Ovary (tissue), 10 donors: ENCODE measurements at places on chromosomes 7 and 10. TPM values are rescaled to one million over a fixed set of nuclear protein-coding genes. Genes with fewer than 3 reads are reported as not detected.

DNA sequence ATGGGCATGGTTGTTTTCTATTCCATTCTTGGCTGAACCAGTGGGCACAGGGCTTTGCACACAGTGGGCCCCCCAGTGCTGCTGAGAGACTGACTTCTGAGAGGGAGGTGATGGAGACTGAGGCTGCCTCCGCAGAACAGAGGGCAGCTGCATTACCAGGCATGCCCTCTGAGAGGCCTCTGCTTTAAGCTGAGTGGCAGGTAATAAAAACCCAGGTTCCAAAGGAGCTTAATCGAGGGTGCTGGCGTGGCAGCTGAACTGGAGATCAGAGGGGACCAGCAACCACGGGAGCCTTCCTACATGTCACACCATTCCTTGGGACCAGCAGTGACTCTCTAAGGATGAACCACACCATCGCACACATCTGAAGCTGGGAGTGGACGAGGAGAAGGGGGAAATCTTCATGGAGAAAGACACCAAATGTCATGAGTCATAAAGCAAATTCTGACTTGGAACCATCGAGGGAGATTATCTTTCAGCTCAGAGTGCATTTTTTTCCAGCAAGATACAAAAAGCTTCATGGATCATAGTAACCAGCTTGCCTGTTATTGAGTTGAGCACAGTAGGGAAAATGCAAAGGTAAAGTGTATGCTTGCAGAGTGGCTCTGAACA is 24.6 kb downstream of the HIPK2 start:
- H3K4me3 ChIP-seq, result no peak overlapping the region
- peaks cover 9% of the 10 kb centered on the region for H3K4me1 ChIP-seq
- no peak for DNase-seq
- H3K27me3 ChIP-seq, result no peaks in the 10 kb centered on the region
- no peak overlapping the region for H3K27ac ChIP-seq

GRCh38 chr7:10860516-10860915 is 113.2 kb upstream of the PHF14 start:
- H3K36me3 ChIP-seq, result no peaks in the 10 kb centered on the region
- no peak for DNase-seq
- H3K4me1 ChIP-seq, result no peaks in the 10 kb centered on the region
- H3K27ac ChIP-seq, result no peak overlapping the region
- no peaks in the 10 kb centered on the region for H3K27me3 ChIP-seq
- H3K4me3 ChIP-seq, result no peak overlapping the region

DNA sequence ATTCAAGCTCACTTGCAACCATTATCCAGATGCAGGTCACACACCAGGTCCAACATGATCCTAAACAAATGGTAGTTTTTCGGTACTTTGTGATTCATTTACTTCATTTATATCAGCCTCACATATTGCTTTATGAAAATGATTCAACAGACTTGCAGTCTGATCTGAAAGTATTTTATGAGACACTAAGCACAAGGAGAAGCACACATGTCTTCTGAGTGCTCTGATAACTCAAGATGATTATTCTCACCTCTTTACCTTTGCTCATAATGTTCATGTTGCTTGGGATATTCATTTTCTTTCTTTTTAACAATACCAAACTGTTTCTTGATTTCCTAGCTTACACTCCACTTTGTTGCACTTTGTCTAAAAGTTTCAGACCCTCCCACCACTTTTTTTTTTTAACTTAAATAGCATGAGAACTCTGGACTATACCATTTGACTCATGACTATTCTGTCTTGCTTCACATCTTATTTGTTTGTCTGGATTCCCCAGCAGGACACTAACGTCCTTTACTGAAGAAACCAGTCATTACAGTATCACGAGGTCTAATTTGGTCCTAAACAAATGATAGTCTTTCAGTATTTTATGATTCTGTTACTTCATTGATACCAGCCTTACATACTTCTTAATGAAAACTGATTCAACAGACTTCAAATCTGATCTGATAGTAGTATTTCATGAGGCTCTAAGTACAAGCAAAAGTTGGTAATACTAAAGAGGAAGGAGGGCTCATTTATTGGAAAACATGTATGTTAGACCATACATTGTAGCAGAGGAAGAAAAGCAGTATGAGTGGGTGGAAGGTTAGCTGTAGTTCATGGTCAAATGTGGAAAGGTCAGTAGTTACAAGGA is 171.8 kb upstream of the AHR start:
- no peak overlapping the region for H3K4me3 ChIP-seq
- no peaks in the 10 kb centered on the region for H3K4me1 ChIP-seq
- H3K36me3 ChIP-seq, result no peaks in the 10 kb centered on the region
- no peak for DNase-seq
- no peaks in the 10 kb centered on the region for H3K27me3 ChIP-seq

GRCh38 chr10:100826031-100826651 is 80.8 kb downstream of the PAX2 start:
- no peak overlapping the region for H3K4me3 ChIP-seq
- no peak overlapping the region for H3K27ac ChIP-seq
- H3K4me1 ChIP-seq, result peaks cover 10% of the 10 kb centered on the region
- no peaks in the 10 kb centered on the region for H3K36me3 ChIP-seq
- no peaks in the 10 kb centered on the region for H3K27me3 ChIP-seq

The CDHR1 gene
- total RNA-seq, result 0.70 TPM

The GIMAP7 gene
- total RNA-seq, result 9.1 TPM

GRCh38 chr7:30644286-30644955 is 37.8 kb downstream of the CRHR2 start:
- no peaks in the 10 kb centered on the region for H3K4me1 ChIP-seq
- no peaks in the 10 kb centered on the region for H3K27me3 ChIP-seq
- no peak overlapping the region for H3K4me3 ChIP-seq
- DNase-seq, result no peak

GRCh38 chr10:19668116-19668515 is 148.1 kb upstream of the PLXDC2 start:
- H3K4me1 ChIP-seq, result no peaks in the 10 kb centered on the region
- H3K36me3 ChIP-seq, result no peaks in the 10 kb centered on the region
- H3K4me3 ChIP-seq, result no peak overlapping the region
- no peak for DNase-seq
- no peak overlapping the region for H3K27ac ChIP-seq

GRCh38 chr10:72334825-72335393 is 19.8 kb downstream of the DNAJB12 start:
- H3K4me3 ChIP-seq, result peak overlapping the region; percentile 13
- peaks cover 46% of the 10 kb centered on the region for H3K4me1 ChIP-seq
- H3K27ac ChIP-seq, result peak overlapping the region; percentile 78
- DNase-seq, result peak; percentile 97

- no peaks in the 10 kb centered on the region for H3K36me3 ChIP-seq
- H3K27ac ChIP-seq, result no peak overlapping the region
- no peak overlapping the region for H3K4me3 ChIP-seq
- no peak for DNase-seq
These were observed 43.1 kb upstream of the HNRNPH3 start for GRCh38 chr10:68288717-68289116.

- no peak overlapping the region for H3K4me3 ChIP-seq
- H3K27me3 ChIP-seq, result no peaks in the 10 kb centered on the region
- no peaks in the 10 kb centered on the region for H3K36me3 ChIP-seq
- H3K27ac ChIP-seq, result no peak overlapping the region
These were observed 542.2 kb upstream of the FOXK1 start for GRCh38 chr7:4139656-4140625.

The AKR1C4 gene
- total RNA-seq, result not detected

- no peak for DNase-seq
- no peaks in the 10 kb centered on the region for H3K4me1 ChIP-seq
- no peaks in the 10 kb centered on the region for H3K27me3 ChIP-seq
- no peaks in the 10 kb centered on the region for H3K36me3 ChIP-seq
These were observed 14.0 kb upstream of the PBLD start for GRCh38 chr10:68346774-68347173.

- H3K27ac ChIP-seq, result no peak overlapping the region
- H3K4me3 ChIP-seq, result no peak overlapping the region
- no peaks in the 10 kb centered on the region for H3K27me3 ChIP-seq
- no peak for DNase-seq
- H3K4me1 ChIP-seq, result peaks cover 8% of the 10 kb centered on the region
These were observed 9.7 kb downstream of the ADRA2A start for GRCh38 chr10:111086574-111086973.

The PTPRN2 gene
- total RNA-seq, result 11.1 TPM

The PPP1R3A gene
- total RNA-seq, result 0.05 TPM

The NOS3 gene
- 8.6 TPM for total RNA-seq

DNA sequence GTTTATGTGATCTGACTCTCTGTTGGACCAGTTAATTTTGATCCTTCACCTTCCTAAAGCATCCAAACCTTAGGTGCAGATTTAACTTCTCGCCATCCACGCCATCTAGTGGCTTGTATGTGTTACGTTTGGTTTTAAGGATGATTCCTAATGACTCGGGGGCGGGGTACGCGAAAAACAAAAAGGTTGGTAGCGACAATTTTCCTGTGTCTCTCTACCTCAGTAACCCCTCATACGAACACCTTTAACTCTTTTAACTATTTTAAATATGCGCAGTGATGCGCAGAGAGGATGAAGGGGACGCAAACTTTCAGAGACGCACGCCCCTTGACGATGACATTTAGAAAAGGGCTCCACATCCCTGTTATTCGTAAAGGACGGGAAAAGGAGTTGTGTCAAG is 714 bp upstream of the KCND2 start:
- DNase-seq, result peak; percentile 16
- H3K4me1 ChIP-seq, result no peaks in the 10 kb centered on the region
- no peaks in the 10 kb centered on the region for H3K36me3 ChIP-seq
- peak overlapping the region; percentile 52 for H3K4me3 ChIP-seq
- H3K27me3 ChIP-seq, result no peaks in the 10 kb centered on the region

DNA sequence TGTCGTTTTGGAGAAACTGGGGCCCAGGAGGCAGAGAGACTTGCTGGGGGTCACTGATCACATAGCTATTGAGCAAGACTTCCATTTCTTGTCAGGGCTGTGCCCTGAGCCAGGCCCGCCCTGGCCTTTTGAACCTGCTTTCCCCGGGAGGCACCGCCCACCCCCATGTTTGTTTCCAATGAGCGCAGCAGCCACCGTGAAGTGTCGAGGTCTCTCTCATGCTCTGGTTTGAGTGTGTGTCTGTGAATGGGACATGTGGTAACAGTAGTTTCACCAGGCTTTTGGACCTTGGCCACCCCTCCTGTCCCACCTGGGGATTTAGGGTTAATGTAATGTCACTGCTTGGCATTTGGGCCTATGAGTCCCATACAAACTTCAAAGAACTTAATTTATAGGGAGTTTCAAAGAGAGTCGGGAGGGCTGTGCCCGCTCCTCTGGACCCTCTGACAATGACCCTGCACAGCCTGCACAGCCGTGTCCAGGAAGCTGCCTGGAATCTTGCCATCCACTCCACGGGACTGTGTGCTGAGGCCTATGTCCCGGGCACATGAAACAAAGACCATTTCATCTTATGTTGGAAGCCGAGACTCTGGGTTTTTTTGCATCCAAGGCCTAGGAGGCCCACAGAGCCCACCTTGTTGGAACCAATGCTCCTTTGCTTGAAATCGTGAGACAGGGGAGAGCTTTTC is 6.3 kb downstream of the PRF1 start:
- no peak for DNase-seq
- H3K4me1 ChIP-seq, result no peaks in the 10 kb centered on the region
- no peak overlapping the region for H3K4me3 ChIP-seq
- no peaks in the 10 kb centered on the region for H3K27me3 ChIP-seq

GRCh38 chr7:44776211-44776610 is 20.3 kb upstream of the PPIA start:
- H3K4me1 ChIP-seq, result no peaks in the 10 kb centered on the region
- H3K27ac ChIP-seq, result no peak overlapping the region
- no peaks in the 10 kb centered on the region for H3K36me3 ChIP-seq
- H3K4me3 ChIP-seq, result no peak overlapping the region
- no peaks in the 10 kb centered on the region for H3K27me3 ChIP-seq
- DNase-seq, result no peak

The MCM7 gene
- total RNA-seq, result 24.4 TPM

GRCh38 chr10:33098951-33099663 is 141.1 kb upstream of the ITGB1 start:
- no peaks in the 10 kb centered on the region for H3K36me3 ChIP-seq
- H3K4me1 ChIP-seq, result no peaks in the 10 kb centered on the region
- no peak overlapping the region for H3K27ac ChIP-seq
- DNase-seq, result no peak
- H3K4me3 ChIP-seq, result no peak overlapping the region

- peak; percentile 49 for DNase-seq
- H3K27me3 ChIP-seq, result no peaks in the 10 kb centered on the region
- H3K27ac ChIP-seq, result no peak overlapping the region
These were observed 142.6 kb downstream of the GRK5 start for GRCh38 chr10:119349937-119350501.

GRCh38 chr7:128891942-128892269 is 18.6 kb downstream of the KCP start:
- no peak overlapping the region for H3K27ac ChIP-seq
- H3K4me3 ChIP-seq, result no peak overlapping the region
- no peak for DNase-seq
- H3K27me3 ChIP-seq, result no peaks in the 10 kb centered on the region
- H3K36me3 ChIP-seq, result no peaks in the 10 kb centered on the region

GRCh38 chr10:24778298-24778697 is 54.6 kb upstream of the ARHGAP21 start:
- H3K27ac ChIP-seq, result no peak overlapping the region
- no peaks in the 10 kb centered on the region for H3K4me1 ChIP-seq
- no peaks in the 10 kb centered on the region for H3K36me3 ChIP-seq
- no peaks in the 10 kb centered on the region for H3K27me3 ChIP-seq
- no peak overlapping the region for H3K4me3 ChIP-seq

The SUN3 gene
- total RNA-seq, result not detected

The GNGT1 gene
- not detected for total RNA-seq

The MOGAT3 gene
- not detected for total RNA-seq

The SLC26A5 gene
- total RNA-seq, result 0.34 TPM

- H3K36me3 ChIP-seq, result no peaks in the 10 kb centered on the region
- no peak overlapping the region for H3K4me3 ChIP-seq
- H3K27ac ChIP-seq, result no peak overlapping the region
- no peaks in the 10 kb centered on the region for H3K4me1 ChIP-seq
- H3K27me3 ChIP-seq, result no peaks in the 10 kb centered on the region
These were observed 379.0 kb upstream of the FZD8 start for GRCh38 chr10:36021096-36021495.

The CFAP58 gene
- total RNA-seq, result 1.2 TPM

DNA sequence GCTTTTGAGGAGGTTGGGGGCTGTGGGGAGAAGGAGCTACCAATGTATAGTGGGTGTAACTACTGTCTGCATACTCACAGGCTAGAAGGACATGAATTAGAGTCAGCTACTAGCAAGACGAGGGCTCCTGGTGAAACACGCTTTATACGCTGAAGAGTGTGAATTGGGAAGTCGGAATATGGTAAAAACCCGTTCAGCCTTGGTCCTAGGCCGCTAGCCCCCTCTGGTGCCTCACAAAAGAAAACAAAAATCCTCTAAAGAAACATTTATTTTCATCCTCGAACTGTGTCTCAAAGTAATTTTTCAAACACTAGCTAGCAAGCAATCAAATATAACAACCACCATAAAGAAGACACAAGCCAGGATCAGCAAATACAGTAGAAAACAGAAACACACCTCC is 338.1 kb upstream of the SEMA3C start:
- DNase-seq, result no peak
- no peaks in the 10 kb centered on the region for H3K27me3 ChIP-seq
- no peaks in the 10 kb centered on the region for H3K4me1 ChIP-seq
- no peaks in the 10 kb centered on the region for H3K36me3 ChIP-seq
- H3K27ac ChIP-seq, result no peak overlapping the region
- H3K4me3 ChIP-seq, result no peak overlapping the region

GRCh38 chr7:128899392-128899791 is 11.1 kb downstream of the KCP start:
- H3K4me1 ChIP-seq, result no peaks in the 10 kb centered on the region
- H3K27me3 ChIP-seq, result no peaks in the 10 kb centered on the region
- DNase-seq, result no peak
- H3K4me3 ChIP-seq, result no peak overlapping the region
- H3K36me3 ChIP-seq, result no peaks in the 10 kb centered on the region
- H3K27ac ChIP-seq, result no peak overlapping the region

GRCh38 chr7:136030867-136031318 is 53.7 kb upstream of the MTPN start:
- no peak overlapping the region for H3K4me3 ChIP-seq
- peaks cover 3% of the 10 kb centered on the region for H3K4me1 ChIP-seq
- no peak overlapping the region for H3K27ac ChIP-seq
- H3K27me3 ChIP-seq, result no peaks in the 10 kb centered on the region
- no peak for DNase-seq
- no peaks in the 10 kb centered on the region for H3K36me3 ChIP-seq

The STEAP1B gene
- 0.25 TPM for total RNA-seq
